BE2C (cell line): ENCODE measurements at places on chromosomes 12 and 14.
A peak's percentile ranks its signal among the peaks of the same experiment; 100 is the strongest.

DNA sequence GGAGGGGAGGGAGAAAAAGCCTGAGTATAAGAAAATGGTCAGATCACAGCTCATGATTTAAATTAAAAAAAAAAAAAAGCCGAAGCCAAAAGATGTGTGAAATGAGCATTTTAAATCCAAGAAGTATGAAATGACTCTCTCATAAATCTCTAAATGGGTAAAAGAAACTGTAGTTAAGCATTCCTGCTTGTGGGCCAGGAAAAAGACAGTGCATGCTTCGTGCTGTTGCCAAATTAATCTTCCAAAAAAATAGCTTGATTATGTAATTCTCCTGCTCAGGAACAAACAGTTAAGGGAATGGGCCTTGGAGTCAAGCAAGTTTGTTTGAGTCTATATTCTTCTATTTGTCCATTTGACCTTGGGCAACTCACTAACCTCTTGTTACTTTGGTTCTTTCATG, 325.4 kb upstream of the SEL1L start:
- DNase-seq = no peak

GRCh38 chr12:110355073-110355472, 48.4 kb downstream of the ANAPC7 start:
- DNase-seq = peak; percentile 42

DNA sequence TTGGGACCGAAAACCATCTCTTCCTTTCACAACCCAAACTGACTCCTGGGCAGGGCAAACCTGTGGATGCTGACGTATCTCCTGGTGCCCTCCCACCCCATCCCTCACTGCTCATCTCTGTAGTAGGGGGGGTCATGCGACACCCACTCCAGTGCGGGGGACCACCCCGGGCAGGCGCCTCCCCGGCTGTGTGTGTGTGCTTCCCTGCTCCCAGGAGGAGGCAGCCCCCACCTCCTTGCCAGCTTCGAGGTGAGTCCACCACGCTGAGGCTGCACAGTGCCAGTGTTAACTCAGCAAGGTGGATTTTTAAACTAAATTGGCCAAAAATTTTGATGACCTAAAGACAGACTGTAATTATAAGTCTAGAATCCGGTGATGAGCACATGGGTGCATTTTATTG, 46.2 kb upstream of the BEGAIN start:
- DNase-seq = no peak

GRCh38 chr12:31406345-31406744, 80.4 kb upstream of the SINHCAF start:
- no peak for DNase-seq

DNA sequence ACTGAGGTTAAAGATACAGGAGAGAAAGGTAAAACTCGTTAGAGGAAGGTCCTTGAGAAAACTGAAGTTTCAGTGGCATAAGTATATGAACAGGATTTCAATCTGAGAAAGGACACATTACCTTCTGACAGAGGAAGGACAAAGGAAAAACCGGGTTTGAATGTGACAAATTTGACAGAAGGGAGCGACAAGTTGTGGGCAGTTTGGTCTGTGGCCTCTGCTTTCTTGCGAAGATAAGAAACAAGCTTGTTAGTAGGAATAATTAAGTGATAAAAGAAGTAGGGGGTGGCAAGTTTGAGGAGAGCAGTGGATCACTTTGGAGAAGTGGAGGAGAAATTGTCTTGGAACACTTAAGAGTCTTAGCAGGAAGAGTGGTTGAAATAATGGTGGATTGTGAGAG, 5.1 kb downstream of the MON2 start:
- no peak for DNase-seq

GRCh38 chr14:105148604-105149145, 19.9 kb downstream of the JAG2 start:
- DNase-seq = peak; percentile 8

- no peak for DNase-seq
Observed at GRCh38 chr12:42912367-42912766, 322.8 kb upstream of the PRICKLE1 start.

DNA sequence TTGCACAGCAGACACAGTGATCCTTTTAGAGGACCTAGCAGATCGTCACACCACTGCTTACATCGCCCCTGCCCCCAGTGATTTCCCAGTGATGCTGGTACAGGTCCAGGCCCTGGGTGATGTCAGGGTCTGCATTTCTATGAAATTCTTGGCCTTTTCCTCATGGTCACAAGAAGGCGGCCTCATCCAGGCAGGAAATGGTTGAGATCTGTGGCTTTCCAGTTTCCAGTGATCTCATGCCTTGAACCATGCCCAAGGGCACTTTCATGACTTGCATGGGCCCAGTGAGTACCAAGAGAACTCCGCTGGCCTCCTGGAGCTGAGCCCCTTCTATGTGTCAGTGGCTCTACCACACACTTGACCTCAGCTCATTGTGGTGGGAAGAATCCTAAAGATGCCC, 41.9 kb upstream of the BDKRB2 start:
- DNase-seq = no peak

DNA sequence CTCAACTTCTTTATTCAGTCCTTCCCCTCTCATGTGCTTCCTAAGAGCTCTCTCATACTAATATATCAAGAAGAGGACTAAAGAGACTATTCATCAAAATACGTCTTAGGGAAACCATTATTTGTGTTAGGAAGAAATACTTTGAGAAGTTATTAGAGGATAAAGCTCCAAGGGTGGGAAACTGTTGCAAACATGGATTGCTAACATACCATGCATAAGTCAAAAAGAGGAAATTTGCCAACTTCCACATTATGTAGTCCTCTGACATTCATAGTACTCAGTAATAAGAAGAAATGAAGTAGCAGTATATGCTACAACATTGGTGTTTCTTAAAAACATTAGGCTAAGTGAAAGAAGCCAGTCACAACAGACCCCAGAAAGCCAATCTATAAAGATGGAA, 128.8 kb upstream of the CLEC14A start:
- no peak for DNase-seq

GRCh38 chr14:37591311-37591940, 3.6 kb downstream of the FOXA1 start:
- no peak for DNase-seq

- no peak for DNase-seq
Observed at GRCh38 chr12:102021540-102022246, 40.1 kb downstream of the WASHC3 start.

GRCh38 chr14:98819132-98819866, 452.7 kb downstream of the BCL11B start:
- DNase-seq = no peak

- no peak for DNase-seq
Observed at GRCh38 chr12:46981622-46982021, 97.8 kb upstream of the PCED1B start.

GRCh38 chr12:65430571-65431306, 152.3 kb downstream of the MSRB3 start:
- no peak for DNase-seq

DNA sequence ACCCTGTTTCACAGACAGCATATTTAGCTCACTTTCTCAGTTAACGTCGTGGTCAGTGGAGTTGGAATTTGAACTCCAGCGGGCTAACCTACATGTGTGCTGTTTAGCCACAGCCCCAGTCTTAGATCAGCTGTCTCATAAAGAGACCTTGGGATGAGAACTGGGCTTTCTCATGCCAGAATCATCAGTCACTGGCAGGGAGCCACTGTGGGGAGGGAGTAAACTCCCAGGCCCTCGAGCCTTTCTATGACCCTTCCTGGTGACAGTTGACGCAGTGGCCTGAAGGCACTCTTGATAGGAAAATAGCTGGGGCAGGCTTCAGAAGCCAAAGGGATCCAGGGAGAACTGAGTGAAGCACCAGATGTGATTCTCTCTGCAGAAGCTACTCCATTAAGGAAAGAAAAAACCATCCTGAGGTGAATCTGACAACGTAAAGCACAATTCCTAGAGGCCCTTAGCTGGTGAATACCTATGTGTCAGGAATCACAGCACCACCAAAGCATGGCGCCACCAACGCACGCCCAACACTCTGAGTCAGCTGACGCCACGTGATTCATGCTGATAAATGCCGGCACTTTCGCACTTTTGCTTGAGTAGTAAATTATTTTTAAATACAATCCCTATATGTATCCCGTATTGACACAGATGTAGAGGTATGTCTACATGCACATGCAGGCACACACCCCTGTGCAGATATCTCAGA, 279.6 kb upstream of the TMEM132C start:
- no peak for DNase-seq

DNA sequence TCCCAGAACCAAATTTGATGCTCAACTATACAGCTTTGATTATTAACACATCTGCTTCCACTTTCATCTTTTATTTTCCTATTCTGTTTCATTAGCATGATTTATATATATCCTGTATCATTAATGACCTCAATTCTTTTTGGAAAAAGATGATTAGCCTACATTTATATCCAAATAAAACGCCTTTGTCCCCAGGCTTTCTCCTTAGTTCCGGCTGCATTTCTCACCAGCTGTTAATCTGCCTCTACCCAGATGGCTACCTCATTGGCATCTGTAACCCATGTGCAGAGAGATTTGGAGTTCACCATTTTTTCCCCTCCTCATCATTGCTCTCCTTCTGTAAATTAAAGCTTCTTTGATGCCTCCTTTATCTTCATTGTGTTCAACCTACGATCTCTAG, 336.8 kb upstream of the RGS6 start:
- DNase-seq = no peak

GRCh38 chr14:64722842-64723447, 18.7 kb downstream of the PLEKHG3 start:
- no peak for DNase-seq

- no peak for DNase-seq
Observed at GRCh38 chr14:40004871-40005500, 572.8 kb upstream of the FBXO33 start.

- no peak for DNase-seq
Observed at GRCh38 chr14:101508948-101509729, 52.2 kb upstream of the DIO3 start.
